Ecto neural progenitor cell (in vitro differentiated cells): ENCODE measurements at places on chromosomes 11 and 22.

- DNase-seq, result no peak
These were observed 107.3 kb upstream of the LMO1 start for GRCh38 chr11:8370812-8371515.

DNA sequence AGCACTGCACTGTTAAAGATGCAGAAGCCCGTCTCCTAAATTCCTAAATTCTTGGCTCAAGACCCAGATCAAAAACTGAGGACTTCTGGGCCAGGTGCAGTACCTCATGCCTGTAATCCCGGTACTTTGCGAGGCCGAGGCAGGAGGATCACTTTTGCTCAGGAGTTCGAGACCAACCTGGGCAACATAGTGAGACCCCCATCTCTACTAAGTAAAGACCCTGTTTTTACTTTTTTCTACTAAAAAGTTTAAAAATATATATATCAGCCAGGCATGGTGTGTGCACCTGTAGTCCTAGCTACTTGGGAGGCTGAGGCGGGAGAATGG, 29.7 kb downstream of the PDGFB start:
- no peak for DNase-seq

- DNase-seq, result no peak
These were observed 20.2 kb upstream of the OR10A5 start for GRCh38 chr11:6825231-6825744.

- no peak for DNase-seq
These were observed 19.0 kb upstream of the TP53AIP1 start for GRCh38 chr11:128961645-128962044.

GRCh38 chr11:48101958-48102357, 114.7 kb upstream of the OR4B1 start:
- DNase-seq, result no peak

- DNase-seq, result no peak
These were observed 293.2 kb downstream of the ETS1 start for GRCh38 chr11:128294001-128294670.

DNA sequence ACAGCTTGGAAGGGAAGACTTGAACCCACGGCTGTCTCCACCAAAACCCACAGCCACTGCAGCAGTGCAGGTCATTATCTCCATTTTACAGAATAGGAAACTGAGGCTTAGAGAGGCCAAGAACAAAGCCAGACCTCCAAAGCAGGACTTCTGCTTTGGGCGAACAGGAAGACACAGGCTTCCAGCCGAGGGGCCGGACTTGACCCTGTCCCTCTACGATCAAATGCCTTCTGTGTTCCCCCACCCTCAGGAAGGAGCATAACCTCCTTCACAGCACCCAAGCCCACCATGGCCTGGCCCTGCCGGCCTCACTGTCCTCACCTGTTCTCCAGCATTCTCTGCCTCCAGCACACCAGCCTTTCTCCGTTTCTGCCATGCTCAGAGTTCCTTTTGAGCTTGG, 15.8 kb downstream of the IGLL1 start:
- no peak for DNase-seq

DNA sequence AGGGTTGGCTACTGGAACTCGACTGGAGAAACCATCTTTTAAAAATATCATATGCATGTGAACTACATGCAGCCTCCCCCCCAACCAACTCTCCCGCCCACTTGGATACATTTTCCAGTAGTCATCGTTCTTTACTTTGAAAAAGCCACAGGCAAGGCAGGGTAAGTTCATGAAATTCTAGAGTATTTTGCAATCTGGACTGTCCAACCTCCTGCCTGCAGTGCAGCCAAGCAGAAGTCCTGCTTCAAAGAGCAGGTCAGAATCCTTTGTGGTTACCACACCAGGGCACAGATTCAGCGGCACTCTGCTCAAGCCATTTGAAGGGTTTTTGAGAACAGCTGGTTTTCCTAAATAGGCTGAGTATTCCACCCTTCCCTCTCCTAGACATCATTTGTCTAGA, 12.1 kb downstream of the ELF5 start:
- no peak for DNase-seq
